ENCODE measurements at places on chromosomes 16 and 17.
A peak's percentile ranks its signal among the peaks of the same experiment; 100 is the strongest.

DNA sequence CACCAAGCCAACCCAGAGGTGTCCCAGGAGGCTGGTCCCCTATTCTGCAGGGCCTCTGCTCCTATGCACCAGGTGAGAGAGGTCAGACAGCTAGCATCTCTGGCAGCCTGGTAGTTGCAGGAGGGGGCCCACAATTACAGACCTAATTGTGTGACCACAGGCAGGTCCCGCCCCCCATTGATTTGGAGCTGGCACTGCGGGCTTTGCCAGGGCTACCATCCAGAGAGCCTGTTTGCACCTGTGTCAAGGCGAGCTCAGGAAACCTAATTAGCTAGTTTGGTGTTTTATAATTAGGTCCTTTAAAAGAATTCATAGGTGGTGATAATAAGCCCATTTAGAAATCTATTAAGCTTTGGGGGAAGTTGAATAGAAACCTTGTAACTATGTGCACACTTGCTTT lies 90.2 kb downstream of the MRM1 start:
- DNase-seq: no peak

- no peak for DNase-seq
Measured at GRCh38 chr16:83302853-83303252, 504.9 kb upstream of the HSBP1 start.

- peak; percentile 63 for DNase-seq
Measured at GRCh38 chr17:50865060-50865867, 890 bp downstream of the TOB1 start.

GRCh38 chr16:1620391-1620790 lies 8.2 kb downstream of the CRAMP1 start:
- no peak for DNase-seq

DNA sequence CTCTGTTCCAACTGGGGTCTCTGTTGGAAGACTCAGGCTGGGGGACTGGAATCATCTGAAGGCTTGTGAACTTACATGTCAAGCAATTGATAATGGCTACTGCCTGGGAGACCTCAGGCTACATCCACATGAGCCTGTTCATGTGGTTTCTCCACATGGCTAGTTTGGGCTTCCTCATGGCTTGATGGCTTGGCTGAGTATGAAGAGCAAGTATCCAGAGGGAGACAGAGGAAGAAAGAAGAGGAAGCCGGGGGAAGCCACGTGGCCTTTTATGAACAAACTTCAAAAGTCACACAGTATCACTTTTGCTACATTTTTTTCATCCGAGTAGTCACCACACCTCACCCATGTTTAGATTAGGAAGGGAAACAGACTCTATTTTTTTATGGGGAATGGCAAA lies 158.9 kb downstream of the TRIM37 start:
- DNase-seq: no peak

GRCh38 chr17:67682196-67682595 lies 35.5 kb upstream of the NOL11 start:
- no peak for DNase-seq

- no peak for DNase-seq
Measured at GRCh38 chr17:71636644-71637043, 484.2 kb upstream of the SOX9 start.

DNA sequence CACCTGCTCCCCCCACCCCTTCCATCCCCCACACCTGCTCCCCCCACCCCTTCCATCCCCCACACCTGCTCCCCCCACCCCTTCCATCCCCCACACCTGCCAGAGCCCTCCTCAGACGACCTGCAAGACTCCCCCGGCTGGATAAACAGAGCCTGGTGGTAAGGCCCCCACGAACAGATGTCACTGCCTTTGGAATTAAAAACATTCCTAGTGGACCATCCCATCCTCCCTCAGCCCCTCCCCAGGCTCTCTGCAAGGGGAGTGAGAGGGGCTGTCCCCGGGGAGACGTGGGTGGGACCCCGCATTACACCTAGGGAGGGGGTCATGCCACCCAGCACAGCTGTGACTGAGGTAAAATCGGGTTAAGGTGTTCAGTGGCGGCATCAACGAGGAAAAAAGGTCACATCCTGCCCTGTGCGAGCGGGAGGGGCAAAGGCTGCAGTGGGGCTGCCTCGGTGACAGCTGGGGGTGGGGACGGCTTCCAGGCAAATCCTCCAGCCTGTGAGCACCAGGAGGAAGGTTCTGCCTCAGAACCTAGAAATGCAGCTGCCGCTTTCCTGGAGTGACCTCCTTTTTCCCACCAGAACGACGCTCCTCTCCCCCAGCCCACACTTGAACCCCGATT lies 38.7 kb downstream of the TIMM22 start:
- no peak for DNase-seq

DNA sequence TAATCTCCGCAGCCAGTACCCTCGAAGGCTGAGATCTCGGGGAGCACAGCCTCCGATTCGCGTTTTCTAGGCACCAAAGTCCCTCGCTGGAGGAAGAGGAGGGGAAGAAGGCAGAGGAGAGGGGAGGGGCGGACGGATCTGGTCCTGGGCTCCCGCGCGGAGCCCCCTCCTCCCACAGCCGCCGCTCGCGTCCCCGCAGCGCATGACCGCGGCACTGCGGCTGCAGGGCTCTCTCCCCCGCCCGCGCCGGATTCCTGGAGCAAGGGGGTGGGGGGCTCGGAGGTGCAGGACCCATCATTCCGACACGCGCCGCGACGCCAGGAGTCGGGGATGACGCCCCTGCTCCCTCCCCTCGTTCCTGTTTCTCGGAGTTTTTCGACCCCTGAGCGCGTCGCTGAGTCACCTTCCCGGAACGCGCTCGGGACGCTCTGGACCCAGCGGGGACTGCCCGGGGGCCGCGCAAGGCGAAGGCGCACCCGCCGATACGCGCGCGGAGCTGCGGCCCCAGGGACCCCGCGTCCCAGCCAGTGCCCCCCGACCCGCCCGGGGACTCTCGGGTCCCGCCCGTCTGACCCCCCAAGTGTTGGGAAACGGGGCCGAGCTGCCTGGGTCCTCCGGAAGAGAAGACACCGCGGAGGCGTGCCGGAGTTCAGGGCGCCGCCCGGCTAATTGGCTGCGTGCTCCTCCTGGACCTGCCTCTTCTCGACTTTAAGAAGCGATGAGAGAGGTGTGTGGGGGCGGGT lies 1.4 kb upstream of the SPHK1 start:
- DNase-seq: peak; percentile 66

GRCh38 chr17:47243737-47244598 lies 9.7 kb upstream of the ITGB3 start:
- DNase-seq: no peak

- no peak for DNase-seq
Measured at GRCh38 chr16:89981414-89981813, 32.9 kb downstream of the DEF8 start.

DNA sequence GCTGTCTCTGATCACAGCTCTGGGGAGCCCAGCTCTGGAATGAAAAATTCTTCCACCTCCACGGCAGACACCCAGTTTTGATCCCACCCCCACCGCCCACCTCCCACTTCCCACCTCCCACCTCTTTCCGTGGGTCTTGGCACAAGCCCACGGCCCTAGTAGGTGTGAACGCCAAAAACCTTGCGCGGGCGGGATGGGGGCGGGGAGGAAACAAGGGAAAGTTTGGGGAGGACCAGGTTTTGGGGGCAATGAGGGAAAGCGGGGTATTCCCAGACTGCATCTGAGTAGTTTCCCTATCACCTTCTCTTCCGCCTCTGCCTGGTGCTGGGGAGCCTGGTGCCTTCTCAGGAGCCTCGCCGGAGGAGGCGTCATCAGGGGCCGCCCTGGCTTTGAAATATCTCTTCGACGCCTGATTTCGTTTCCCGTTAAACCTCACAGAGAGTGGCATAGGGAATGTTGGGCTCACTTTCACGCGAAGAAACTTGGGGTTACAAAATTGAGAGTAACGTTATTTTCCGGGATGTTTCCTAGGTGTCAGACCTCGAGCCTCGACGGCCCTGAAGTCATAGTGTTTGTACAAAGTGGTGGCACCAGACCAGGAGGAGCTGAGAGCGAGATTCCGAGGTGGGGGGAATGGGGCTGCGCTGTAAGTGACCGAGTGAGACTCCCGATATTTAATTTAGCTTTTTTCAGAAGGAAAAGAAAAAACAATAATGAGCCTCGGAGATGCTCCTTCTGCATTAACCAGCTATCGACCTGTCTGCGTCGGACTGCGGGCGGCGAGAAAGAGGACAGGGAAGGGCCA lies 1.6 kb upstream of the IRX3 start:
- DNase-seq: no peak

- no peak for DNase-seq
Measured at GRCh38 chr17:56887552-56888467, 26.0 kb downstream of the TRIM25 start.

GRCh38 chr16:1812732-1813163 lies 13.9 kb downstream of the HAGH start:
- DNase-seq: peak; percentile 39

- DNase-seq: no peak
Measured at GRCh38 chr17:15049795-15050160, 215.3 kb downstream of the PMP22 start.

DNA sequence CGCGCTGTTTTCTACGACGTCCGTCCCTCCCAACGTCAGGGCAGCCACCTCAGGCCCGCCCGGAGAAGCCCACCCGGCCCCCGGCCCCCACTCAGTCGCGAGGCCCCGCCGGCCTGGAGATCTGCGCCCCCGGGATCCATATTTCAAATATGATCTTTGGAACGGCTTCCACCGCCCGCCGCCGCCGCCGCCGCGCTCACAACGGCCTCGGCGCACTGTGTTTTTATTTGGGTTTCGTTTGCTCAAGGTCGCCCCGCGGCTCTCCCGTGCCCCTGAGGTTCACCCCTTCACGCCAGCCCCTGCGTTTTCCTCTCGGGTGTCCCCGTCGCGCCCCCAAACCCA lies 4.2 kb upstream of the CBX4 start:
- DNase-seq: peak; percentile 26

DNA sequence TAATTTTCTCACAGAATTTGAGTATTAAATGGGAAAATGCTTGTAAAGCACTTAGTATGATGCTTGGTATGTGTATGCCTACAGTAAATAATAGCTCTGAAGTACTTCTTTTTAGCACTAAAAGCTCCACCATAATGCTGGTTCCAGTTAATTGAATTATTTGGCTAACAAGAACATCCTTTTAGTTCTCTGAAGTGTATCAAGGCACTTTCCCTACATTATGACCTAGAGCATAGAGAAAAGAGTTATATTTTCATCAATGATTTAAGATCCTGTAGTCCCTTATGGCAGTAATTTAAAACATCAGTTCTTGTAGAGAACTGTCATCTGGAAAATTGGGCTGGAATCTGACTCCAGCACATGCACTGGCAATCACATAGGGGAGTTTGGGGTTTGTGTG lies 21.9 kb upstream of the PHAF1 start:
- no peak for DNase-seq

- DNase-seq: no peak
Measured at GRCh38 chr16:69538808-69539207, 27.0 kb upstream of the NFAT5 start.

DNA sequence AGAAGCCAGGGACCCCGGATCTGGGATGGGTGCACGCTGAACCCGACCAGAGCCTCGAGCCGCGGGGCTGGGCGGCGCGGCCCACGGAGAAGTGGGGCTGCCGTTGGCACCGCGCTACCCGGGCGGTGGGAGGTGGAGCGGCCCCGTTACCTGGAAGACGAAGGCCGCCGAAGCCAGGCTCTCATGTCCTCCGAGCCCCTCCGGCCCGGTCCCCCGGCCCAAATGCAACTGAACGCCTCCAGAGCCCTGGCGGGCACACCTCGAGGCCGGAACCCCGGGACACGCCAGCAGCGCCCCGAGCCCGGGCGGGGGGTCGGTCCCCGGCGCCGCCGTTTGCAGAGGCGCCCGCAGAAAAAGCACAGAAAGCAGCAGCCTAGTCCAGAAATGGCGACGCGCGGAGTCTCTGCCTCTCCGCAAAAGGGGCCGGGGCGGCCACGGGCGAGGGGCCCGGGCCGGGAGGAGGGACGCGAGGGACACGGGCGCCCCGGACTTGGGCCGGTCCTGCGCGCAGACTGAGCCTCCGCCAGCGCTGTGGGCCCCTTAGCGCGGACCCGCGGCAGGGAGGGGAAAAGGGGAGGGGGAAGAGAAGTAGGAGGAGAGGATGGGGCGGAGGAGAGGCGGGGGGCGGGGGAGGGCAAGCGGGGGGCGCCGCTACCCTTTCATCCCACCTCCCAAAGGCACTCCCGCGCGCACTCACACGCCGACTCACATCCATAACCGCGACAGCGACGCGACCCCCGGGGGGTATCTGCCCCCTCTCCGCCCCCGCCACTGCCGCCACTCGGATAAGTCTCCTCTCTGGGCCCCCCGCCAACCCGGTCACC lies 1.4 kb downstream of the AXIN2 start:
- DNase-seq: peak; percentile 16
